ENCODE measurements at places on chromosomes 6 and 20. TPM values are rescaled to one million over a fixed set of nuclear protein-coding genes. Genes with fewer than 3 reads are reported as not detected.

MEP1A gene
- total RNA-seq: not detected

EDN3 gene
- total RNA-seq: not detected

DNA sequence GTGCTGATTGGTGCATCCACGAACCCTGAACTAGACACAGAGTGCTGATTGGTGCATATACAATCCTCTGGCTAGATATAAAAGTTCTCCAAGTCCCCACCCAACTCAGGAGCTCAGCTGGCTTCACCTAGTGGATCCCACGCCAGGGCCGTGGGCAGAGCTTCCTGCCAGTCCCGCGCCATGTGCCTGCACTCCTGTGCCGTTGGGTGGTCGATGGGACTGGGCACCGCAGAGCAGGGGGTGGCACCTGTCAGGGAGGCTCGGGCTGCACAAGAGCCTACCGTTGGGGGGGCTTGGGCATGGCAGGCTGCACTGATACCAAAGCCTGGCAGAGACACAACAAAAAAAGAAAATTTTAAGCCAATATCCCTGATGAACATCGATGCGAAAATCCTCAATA, 185.4 kb upstream of the ASCC3 start:
- DNase-seq: no peak

NRM gene
- 22.0 TPM for total RNA-seq

AIF1 gene
- total RNA-seq: 253 TPM

GRCh38 chr6:34246563-34247391, 2.0 kb downstream of the SMIM29 start:
- DNase-seq: peak; percentile 69

F13A1 gene
- not detected for total RNA-seq

RGL2 gene
- total RNA-seq: 24.2 TPM

- no peak for DNase-seq
Observed at GRCh38 chr6:13484827-13485226, 2.6 kb downstream of the GFOD1 start.

Measured in activated CD8-positive, alpha-beta T cell treated with anti-CD3 and anti-CD28 coated beads for 36 hours (primary cell).